Cortex of kidney (tissue), 1 donor: ENCODE measurements at places on chromosomes 1 and 21.

- no peak for DNase-seq
Observed at GRCh38 chr1:5734996-5735395, 257.2 kb downstream of the NPHP4 start.

- no peak for DNase-seq
Observed at GRCh38 chr21:41367945-41368734, 6.3 kb downstream of the MX2 start.

- DNase-seq = no peak
Observed at GRCh38 chr1:192549937-192550336, 25.6 kb upstream of the RGS1 start.

GRCh38 chr1:217891966-217892365 is 260.8 kb downstream of the SPATA17 start:
- DNase-seq = no peak

DNA sequence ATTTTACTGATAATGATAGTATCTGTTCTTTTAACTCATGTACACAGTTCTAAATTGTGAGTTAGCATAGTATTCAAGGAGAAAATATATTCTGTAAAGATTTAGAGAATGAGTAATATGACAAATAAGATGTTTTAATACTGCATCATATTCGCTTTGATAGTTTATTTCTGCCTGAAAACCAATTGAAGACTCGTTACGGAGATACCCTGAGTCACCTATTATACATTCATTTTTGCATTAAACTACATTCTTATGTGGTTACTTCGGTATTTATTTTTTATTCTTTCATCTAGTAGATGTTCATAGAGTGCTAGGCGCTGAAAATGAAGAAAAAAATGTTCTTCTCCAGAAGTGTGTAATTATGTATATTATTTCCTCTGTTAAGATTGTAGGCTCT is 5.3 kb downstream of the UHMK1 start:
- no peak for DNase-seq

- DNase-seq = no peak
Observed at GRCh38 chr1:33065301-33065700, 15.7 kb upstream of the AZIN2 start.

GRCh38 chr1:216081445-216081844 is 341.8 kb downstream of the USH2A start:
- DNase-seq = no peak

DNA sequence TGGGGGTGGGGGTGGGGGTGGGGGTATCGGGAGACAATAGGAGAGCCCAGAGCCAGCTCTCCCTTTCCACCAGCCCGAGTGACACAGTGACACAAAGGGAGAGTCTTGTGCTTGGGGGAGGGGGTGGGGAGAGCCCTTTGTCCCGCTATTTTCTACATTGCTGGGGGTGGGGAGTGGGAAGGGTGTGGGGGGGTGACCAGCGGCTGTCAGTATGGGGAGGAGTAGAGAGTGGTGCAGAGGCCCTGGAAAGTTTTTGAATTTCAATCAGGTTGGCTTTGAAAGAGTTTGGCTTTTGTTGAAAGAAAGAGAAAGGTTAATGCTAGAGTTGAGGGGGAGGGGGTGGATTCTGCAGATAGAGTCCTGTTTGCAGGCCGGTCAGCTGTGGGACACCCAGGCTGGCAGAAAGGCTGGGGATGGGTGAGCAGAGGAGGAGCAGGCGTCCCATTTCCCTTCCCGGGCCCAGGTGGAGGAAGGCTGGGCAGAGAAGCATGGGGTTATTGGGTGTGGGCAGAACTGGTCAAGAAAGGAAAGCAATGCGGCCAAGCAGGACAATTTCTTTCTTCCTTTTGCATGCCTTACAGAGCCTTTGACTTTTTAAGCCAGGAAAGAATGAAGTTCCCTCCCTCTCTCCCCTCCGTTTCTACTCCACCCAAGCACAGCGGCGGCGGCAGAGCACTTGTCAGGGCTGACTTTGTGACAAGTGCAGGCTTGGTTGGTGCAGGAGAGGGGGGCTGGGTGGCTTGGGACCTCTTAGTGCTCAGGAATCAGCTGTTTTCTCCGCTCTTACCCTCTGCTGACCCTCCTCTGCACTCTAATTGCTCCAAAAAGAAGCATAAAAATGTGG is 96.2 kb downstream of the RNF220 start:
- DNase-seq = no peak

GRCh38 chr1:31621498-31621820 is 4.0 kb downstream of the HCRTR1 start:
- DNase-seq = no peak

- DNase-seq = no peak
Observed at GRCh38 chr1:68225781-68226180, 6.5 kb downstream of the WLS start.

GRCh38 chr1:55747408-55747841 is 532.3 kb upstream of the USP24 start:
- DNase-seq = no peak

DNA sequence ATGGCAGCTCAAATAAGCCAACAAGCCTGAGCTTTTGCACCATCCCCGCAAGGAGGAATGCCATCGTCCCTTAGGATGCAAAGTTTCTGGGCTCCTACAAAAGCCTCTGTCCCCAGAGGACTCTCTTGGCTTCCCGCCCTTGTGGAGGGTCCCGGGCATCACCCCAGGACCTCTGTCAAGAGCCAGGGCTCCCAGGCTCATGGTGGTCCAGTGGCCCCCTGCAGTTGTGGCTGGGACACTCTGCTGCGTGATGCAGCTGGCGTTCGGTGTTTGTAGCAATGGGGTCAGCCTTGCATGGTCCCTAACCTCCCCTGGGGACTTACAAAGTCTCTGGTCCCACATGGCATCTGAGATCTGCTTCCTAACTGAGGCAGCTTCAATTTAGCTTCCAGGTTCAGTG is 104.7 kb downstream of the RIPK4 start:
- DNase-seq = no peak

- no peak for DNase-seq
Observed at GRCh38 chr1:118136187-118136941, 48.7 kb downstream of the SPAG17 start.
